ENCODE measurements at places on chromosomes 16 and 17.
A peak's percentile ranks its signal among the peaks of the same experiment; 100 is the strongest.

- DNase-seq: peak; percentile 44
These were observed 167.1 kb downstream of the HAPSTR1 start for GRCh38 chr16:9258423-9259051.

- DNase-seq: peak; percentile 50
These were observed 28.0 kb downstream of the PRKCB start for GRCh38 chr16:23863511-23864422.

DNA sequence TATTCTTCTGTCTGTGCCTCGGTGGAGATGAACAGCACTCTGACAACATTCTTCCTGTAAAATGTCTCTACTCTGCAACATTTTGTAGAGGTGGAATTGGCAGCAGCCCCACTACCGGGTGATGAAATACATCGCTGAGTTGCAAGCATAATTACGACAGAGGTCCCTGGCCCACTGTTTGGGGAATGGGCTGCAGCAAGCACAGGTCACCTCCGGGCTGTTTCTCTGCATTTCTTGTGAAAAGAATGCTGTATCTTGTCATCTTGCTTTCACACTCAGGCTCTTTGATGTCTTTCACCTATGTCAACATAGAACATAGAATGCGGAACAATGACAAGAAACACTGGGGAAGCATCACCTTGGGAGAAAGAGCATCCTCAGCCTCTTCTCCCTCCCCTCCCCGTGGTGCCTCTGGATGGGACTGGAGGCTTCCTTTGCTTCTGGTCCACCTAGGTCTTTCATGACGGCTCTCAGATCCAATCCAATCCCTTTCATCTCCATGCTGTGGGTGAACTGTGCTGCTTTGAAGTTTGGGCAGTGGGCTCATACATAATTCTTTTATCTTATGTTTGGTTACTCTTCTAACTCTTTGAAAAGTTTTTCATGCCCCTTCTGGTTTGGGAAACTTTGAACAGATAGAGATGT is 265.0 kb downstream of the PHKB start:
- no peak for DNase-seq

- no peak for DNase-seq
These were observed 44.0 kb upstream of the AKTIP start for GRCh38 chr16:53546988-53547391.

DNA sequence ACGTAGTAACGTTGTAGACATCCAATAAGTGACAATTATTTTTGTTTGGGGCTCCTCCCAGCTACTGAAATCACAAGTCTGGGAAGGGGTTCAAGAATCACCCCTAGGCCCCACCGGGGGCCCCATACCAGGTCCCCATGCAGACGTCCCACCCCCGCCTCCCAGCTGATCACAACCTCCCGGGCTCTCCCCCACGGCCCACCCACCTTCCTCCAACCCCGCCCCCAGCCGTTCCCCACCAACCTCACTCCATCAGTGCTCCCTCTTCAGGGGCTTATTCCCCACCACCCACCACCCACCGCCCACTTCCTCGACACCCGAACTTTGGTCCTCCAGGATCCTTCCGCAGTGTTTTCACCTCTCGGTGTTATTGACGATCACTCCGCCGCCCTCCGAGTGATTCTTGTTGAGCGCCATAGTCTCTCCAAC is 240 bp downstream of the WBP2 start:
- no peak for DNase-seq

DNA sequence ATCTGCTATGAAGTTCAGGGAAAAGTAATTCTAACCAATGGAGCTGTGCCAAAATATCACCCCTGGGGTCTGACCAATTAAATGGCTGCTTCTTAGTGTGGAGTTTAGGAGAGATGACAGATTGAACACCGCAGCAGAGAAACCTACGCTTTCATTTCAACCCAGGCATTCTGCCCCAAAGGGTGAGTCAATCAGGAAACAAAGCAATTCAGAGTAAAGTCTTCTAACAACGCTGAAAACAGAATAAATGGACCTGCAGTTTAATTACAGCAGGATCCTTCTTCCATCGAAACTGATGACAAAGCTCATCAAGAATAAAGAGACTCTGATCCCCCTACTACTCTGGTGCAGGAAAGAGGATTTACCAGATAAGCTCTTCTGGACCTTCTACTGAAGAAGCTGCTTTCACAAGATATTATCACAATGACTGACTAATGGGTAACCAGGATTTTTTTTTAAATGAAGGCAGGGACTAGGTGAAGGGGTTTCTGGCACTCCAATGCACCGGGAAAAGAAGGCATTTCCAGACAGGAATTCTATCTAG is 16.7 kb downstream of the RFFL start:
- DNase-seq: peak; percentile 92

GRCh38 chr16:5678371-5678770 is 580.8 kb upstream of the EEF2KMT start:
- DNase-seq: no peak

- no peak for DNase-seq
These were observed 15.5 kb downstream of the MXRA7 start for GRCh38 chr17:76695059-76695831.

Data from activated CD4-positive, alpha-beta T cell treated with anti-CD3 and anti-CD28 coated beads, Interleukin-2, Interleukin-4, amounts not matched to agents 100 ng/mL and 50 ng/mL, durations not matched to agents 16 hours and 8 hours (primary cell).